ENCODE measurements at places on chromosomes 4 and X.

DNA sequence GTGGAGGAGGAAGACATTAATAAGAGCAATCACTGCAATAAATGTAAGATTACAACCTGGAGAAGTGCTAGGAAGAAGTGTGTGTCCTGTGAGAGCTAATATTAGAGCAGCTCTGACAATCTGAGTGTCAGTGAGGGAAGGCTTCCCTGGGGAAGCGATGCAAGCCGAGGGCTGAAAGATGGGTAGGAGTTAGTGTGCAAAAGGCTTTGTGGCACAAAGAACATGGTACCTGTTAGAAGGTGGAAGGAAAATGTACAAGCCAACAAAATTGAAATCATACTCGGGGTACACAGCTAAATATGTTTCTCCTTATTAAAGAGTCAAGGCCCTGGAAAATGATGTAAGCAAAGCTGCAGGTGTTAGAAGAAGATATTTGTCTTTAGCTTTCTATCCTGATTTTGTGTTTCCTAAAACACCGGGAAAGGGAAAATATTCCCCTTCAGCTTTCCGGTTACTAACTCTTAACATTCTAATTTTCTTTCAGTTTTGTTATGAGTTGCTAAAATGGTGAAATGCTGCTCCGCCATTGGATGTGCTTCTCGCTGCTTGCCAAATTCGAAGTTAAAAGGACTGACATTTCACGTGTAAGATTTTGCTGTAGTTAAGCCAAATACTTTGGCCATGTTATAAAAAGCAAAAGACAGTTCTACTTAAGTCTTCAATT is 808 bp downstream of the THAP6 start:
- no peak for DNase-seq

GRCh38 chrX:12013211-12013618 is 125.1 kb upstream of the FRMPD4 start:
- DNase-seq, result no peak

DNA sequence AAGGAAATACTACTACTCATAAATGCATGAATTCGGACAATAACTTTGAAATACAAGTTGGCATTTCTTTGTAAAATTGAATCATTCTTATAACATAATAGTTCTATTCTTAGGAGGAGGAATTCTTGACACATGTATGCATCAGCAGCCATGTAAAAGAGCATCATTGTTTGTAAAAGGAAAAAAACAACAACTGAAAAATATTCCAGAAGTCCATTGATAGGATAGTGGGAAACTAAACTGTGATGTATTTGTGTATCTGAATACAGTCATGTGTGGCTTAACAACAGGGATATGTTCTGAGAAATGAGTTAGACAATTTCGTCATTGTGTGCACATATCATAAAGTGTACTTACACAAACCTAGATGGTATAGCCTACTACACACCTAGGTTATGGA is 102.0 kb upstream of the SH3RF1 start:
- no peak for DNase-seq

DNA sequence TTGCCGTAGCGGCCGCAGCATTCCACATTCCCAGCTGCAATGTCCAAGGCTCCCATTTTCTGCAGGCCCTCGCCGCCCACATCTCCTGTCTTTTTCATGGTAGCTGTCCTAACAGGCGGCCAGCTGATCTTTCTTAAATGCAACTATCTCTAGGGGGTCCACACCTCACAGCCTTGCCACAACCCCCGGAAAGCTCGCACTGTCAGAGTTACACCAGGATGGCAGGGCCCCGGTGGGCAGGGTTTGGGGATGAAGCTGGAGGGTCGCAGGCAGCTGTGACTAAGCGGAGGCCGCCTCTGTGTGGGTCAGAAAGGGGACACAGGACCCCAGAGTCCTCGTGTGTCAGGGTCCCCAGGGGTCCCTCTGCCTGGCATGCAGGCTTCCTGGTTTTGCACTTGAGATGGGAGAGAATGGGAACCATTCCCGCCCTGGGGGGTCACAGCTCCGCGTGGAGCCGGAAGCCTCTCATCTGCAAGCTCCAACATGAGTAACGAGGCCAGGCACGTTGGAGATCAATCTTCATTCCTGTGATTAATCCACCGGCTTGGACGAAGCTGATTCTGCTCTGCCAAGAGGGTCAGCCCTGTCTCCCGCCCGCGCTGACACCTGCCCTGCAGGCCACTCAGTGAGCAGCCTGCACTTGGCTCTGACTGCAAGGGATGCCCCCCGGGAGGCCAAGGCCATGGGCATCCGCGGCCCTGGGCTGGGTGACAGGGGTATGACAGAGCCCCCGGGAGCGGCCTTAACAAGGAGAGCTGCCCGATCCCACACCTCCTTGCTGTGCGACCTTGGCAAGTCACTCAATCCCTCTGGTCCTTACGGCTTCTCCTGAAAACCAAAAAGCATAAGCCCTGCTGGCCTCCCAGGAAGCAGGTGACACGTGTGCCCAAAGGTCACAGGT is 97.9 kb downstream of the ADRA2C start:
- DNase-seq, result no peak

DNA sequence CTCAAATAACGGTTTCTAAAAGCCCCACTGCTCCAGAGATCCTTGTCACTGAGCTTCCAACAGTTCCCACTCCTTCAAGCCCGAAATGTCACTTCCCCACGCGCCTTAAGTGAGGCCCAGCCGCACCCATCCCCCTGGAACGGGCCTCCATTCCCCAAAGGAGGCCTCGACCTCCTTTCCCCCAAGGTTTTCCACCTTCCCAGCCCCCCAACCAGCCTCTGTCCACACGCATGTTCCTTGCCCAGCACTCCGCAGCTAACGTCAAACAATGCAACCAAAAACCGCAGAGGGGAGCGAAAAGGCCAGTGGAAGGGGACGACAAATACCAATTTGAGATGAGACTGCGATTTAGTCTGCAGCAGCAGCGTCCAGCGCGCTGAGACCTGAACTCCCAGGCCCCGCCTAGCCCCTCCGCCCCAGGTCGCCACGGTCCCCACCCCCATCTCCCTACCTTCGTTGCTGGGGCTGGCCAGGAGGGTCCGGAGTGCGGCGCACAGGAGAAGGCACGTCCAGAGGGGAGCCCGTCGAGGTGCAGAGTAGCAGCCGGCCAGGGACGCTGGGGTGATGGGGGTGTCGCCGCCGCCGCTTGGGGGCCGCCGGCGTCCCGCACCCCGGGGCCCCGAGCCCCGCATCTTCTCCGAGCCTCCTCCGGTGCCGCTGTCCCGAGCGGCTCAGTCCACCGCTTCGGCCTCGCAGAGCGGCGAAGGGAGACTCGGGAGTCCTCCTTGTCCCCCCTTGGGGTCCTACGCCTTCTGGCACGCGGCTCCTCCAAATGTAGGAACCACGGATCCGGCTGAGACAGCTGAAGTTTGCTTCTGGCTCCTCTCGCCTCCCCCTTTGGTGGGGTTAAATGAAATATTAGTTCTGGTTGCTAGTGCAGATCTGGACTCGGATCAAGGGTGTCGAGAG is 924 bp downstream of the EPHA5 start:
- no peak for DNase-seq

- DNase-seq, result no peak
Observed at GRCh38 chrX:82141942-82142341, 940.0 kb downstream of the SH3BGRL start.

- no peak for DNase-seq
Observed at GRCh38 chr4:98615991-98616390, 42.4 kb downstream of the TSPAN5 start.

DNA sequence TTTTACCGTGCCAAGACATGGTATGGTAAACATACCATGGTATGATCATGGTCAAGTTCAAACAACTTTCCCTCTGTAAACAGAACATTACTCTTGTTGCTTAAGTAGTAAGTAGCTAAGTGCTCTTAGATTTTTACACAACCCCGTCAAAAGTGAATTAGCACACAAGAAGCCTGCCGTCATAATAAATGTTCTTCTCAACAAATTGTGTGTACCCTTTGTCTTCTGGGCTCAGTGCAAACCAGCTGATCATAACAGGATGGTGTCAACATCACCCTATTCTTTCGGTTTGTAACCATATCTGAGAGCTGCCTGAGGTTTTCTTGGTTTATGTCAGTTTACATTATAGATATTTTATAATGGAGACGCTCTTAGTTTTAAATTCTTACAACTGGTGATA is 28.8 kb downstream of the MSL3 start:
- no peak for DNase-seq

- DNase-seq, result no peak
Observed at GRCh38 chr4:1608821-1609500, 75.2 kb downstream of the FAM53A start.

DNA sequence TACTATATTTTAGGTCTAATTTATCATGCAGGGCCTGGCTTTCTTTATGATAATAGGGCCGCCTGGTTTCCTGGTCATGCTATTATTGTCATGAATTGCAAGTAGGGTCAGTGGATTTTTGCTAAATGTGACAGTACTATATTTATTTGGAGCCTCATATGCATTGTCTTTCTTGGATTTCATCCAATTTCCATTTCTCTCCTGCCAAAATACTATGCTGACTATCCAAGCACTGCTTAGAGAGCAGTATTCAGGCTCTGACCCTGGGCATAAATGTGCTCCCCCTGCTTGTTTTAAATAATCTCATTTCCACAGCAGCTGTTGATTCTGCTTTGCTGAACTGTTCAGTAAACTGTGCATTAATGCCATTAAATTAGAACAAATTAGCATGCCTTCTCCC is 269.3 kb downstream of the GPM6A start:
- no peak for DNase-seq

DNA sequence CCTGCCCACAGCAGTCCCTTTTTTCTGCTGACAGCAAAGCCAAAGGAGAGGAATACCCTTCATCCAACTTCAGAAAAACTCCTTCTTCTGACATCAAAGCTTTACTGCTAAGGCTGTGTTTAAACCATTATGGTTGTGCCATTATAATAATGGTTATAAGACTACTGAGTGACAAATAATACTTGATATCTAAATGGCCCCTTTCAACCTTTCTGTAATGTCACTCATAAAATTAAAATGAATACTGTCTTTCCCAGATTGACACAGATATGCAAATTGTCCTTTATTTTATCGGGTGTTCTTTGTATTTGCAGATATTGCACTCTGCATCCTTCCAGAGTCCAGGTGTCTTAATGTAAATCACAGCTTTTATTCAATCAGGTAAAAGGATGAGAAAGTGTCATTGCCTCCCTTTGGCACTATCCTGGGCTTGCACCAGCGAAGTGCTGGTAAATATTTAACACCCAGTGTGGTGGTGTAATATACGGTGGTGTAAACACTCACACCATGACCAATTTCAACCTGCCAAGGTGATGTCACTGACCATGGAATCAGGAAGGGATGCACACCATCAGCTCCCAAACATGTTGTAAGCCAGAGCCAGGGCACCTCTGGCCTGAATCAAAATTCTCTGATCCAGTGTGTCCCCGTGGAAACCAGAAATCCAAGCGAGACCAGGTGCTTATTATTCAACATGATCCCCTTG is 139.4 kb upstream of the TENM3 start:
- DNase-seq, result no peak

DNA sequence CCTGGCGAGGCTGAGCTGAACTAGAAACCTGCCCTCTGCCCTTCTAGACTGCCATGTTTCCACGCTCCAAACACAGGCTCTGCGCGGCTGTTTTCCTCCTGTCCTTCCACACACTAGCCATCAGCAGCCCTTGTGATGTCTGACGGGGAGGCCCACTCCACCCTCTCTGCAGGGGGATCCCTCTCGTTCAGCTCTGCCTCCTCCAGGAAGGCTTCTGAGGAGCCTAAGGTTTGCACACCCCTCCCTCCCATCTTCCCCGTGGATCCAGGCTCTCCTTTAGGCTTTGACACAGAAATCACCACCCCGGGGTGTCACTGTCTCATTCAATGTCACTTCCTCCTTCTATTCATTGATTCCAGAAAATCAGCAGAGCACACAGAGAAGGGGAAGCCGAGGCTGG is 38.6 kb upstream of the CRMP1 start:
- no peak for DNase-seq

GRCh38 chrX:23394421-23394820 is 59.8 kb downstream of the PTCHD1 start:
- no peak for DNase-seq

- no peak for DNase-seq
Observed at GRCh38 chr4:76738086-76738931, 159.6 kb downstream of the SOWAHB start.

GRCh38 chrX:97315939-97316338 is 432.2 kb downstream of the RPA4 start:
- DNase-seq, result no peak

- DNase-seq, result no peak
Observed at GRCh38 chrX:153944800-153945150, 332 bp upstream of the RENBP start.

GRCh38 chr4:27042411-27042810 is 181.8 kb downstream of the STIM2 start:
- DNase-seq, result no peak

DNA sequence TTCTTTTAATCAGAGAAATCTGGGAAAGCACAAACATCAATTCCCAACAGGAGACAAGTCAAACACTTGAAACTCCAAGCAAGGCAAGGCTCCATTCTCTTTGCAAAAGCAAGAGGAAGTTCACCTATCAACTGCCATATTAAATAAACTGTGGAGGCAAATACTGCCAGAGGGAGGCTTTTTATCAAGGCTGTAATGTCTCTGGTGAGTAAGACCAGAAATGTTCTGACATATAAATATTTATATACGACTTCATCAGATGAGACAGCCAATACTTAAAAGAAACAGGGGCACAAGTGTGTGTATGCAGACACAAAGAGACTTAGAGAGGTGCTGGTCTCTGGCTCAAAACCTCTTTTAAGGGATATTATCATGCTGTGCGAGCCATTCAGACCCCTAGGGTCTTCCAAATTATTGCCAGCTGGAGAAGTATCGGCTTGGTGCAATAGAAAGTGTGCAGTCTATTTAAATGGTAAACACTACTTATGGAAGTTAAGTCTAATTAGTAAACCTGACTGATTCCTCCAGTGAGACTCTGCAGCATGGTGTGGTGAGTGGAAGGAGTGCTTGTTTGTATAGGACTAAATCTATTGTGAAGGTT is 24.4 kb downstream of the DCX start:
- no peak for DNase-seq

GRCh38 chrX:23482561-23482960 is 147.9 kb downstream of the PTCHD1 start:
- no peak for DNase-seq

- no peak for DNase-seq
Observed at GRCh38 chrX:31178064-31178768, 106.4 kb upstream of the FTHL17 start.

DNA sequence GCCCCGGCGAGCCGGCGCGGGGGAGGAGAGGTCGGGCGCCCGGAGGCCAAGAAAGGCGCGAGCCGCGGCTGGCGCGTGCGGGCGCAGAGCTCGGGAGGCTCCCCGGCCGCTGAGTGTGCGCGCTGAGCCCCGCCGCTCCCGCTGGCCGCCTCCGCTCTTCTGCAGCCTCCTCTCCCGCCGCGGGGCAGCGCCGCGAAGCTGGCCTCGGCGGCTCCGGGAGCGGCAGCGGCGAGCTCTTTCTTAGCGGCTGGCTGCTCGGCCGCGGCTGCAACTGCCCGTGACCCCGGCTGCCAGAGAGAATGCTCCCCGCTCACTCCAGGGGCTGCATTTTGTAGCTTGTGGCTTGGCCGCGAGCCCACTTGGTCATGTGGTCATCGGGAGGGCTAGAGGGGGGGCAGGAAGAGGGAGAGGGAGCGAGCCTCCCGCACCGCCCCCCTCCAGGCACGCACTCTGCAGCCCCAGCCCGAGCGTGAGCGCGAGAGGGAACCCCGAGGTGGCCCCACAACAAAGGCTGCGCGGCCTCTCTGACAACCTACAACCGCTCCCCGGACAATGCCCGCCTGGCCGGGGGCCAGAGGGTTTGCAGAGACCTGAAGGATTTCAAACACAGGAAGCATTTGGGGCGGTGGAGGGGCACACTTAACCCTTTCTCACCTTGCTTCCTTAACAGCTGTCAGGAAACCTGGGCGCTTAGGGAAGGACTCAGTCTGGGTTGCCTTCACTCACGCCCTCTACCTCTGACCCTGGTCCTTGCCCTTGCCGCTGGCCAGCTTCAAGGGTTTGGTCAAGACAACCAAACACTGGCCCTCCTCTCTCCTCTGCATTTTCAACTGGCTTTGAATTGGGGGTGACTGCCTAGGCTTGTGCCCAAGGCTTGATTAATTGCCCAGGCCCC is at the start of gene APLN:
TSS of gene APLN (minus strand) at position 305 of the 895 bp plus-strand sequence. CDS start 326 bp downstream, outside the sequence.
- no peak for DNase-seq
